Kidney epithelial cell (primary cell): ENCODE measurements at places on chromosomes 16 and 17. TPM values are rescaled to one million over a fixed set of nuclear protein-coding genes. Genes with fewer than 3 reads are reported as not detected.

The CMC2 gene
- total RNA-seq: 46.6 and 52.0 TPM in 2 replicates

The PLLP gene
- 11.9 and 12.6 TPM in 2 replicates for total RNA-seq

The TPSD1 gene
- not detected in 2 replicates for total RNA-seq

The NPTX1 gene
- total RNA-seq: 0.07 TPM in 1 of 2 replicates, not detected in the other

The KCNJ16 gene
- total RNA-seq: 4.1 and 4.7 TPM in 2 replicates

The RPS6KB1 gene
- 19.2 and 19.8 TPM in 2 replicates for total RNA-seq

The PSMD12 gene
- total RNA-seq: 24.3 and 36.5 TPM in 2 replicates

The SCIMP gene
- not detected in 2 replicates for total RNA-seq

The ITGA2B gene
- 0.04 and 0.14 TPM in 2 replicates for total RNA-seq

The TEPSIN gene
- 17.0 and 30.6 TPM in 2 replicates for total RNA-seq

The ASIC2 gene
- total RNA-seq: 0.14 and 0.25 TPM in 2 replicates
